ENCODE measurements at places on chromosomes 4 and X. TPM values are rescaled to one million over a fixed set of nuclear protein-coding genes. Genes with fewer than 3 reads are reported as not detected.

Gene PALLD
- total RNA-seq, result 74.9 TPM

Gene SRPX2
- 3.1 TPM for total RNA-seq

Gene USP26
- total RNA-seq, result not detected

Gene AADAT
- total RNA-seq, result 10.2 TPM

Gene TREX2
- total RNA-seq, result 1.7 TPM

Gene PDGFRA
- total RNA-seq, result 0.63 TPM

Gene NSG1
- 1.2 TPM for total RNA-seq

Gene MAML3
- total RNA-seq, result 11.9 TPM

Gene ETDB
- total RNA-seq, result not detected

Gene NAP1L2
- 0.86 TPM for total RNA-seq

Gene DHRSX
- total RNA-seq, result 43.6 TPM

Gene TEX13D
- not detected for total RNA-seq

Gene LONRF3
- total RNA-seq, result 3.5 TPM
